ENCODE measurements at places on chromosomes 12 and 14.

DNA sequence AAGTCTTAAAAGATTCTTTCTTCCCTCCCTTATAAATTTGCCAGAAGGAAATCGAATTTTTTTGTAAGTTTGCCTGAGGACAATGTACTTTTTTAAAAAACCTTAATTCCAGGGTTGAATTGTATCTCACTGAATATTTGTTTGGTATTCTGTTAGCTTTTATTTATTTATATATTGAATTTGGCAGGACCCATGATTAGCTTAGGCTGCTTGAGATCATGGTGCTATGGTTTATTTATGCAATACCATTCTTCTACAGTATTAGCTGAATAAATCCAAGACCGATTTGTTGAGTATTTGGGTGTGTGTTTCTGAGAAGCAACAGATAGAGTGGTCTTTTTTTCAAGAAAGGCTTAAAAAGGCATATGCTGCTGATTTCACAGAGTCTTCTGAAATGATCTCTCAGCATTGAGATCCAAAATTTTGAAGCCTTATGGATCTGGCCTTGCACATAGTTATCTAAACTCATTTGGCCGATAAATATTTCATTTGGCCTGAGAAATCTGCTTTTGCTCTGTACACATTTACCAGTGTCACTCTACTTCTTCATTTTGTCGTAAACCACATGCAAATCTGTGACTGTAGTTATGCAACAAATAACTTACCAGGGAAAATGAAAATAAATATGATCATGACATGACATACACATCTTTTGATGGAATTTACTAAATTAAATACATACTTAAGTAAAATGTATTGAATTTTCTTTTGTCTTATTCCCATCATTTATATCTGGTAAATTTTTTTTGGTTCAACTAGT is 265.8 kb upstream of the FLRT2 start:
- no peak for DNase-seq

DNA sequence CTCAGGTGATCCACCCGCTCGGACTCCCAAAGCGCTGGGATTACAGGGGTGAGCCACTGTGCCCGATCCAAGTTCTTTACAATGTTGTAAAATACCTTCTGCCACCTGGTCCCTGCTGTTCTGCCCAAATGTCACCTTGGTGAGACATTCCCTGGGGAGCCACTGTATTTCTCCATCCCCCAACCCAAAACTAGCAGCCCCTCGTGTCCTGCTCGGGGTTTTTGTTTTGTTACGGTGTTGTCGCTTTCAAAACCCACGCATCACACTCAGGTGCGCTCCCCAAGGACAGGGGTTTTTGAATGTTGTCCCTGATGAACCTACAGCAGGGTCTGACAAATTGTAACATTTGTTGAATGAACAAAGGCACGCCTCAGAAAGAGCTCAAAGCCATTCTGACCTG is 37.4 kb downstream of the CAMKK2 start:
- DNase-seq = no peak

DNA sequence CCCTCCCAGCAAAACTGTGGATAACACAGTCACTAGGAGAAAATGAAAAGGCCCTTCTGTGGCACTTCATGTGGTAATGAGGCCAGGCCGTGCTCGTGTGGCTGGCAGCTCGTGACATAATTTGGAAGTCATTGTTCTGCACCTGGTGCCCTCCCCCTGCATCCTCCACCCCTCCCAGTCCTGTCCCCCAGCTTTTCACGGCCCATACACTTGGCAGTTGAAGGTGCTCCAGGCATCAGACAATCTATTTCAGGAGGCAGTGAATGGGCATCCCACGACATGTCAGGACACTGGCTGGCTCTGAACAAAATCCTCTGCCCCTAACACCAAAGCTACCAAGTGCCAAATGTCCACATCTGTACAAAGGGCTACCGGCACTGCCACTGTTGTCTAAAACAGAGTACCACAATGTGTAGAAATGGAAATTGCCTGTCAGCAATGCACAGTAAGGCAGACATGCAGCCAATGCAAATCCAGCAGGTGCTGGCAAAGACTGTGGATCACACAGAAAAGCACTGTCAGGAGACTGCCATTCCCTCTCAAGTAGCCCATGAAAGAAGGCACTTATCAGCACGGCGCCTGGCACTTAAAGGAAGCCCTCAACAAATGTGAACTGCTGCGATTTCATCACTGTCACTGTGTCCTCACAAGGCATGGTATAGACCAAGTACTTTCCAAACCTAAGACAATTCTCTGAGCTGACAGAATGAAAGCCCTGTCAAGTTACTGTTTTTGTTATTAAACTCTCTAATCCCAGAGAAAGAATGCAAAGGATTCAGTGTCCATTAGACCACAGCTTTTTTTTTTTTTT is 39.1 kb downstream of the CORO1C start:
- DNase-seq = no peak

- DNase-seq = no peak
Measured at GRCh38 chr12:124601706-124602105, 34.3 kb upstream of the NCOR2 start.

DNA sequence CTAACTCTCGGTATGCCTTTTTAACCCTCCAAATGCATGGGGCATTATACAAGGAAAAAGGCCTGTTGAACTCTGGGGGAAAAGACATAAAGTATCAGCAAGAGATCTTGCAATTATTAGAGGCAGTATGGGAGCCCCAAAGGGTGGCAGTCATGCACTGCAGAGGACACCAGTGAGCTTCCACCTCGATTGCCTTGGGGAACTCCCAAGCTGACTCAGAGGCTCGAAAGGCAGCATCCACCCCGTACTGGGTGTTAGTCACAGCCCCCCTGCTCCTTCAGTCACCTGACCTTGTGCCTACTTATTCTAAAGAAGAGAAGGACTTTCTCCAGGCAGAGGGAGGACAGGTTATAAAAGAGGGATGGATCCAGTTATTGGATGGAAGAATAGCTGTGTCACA is 781.4 kb upstream of the TMEM132C start:
- no peak for DNase-seq

Measured in HEK293T (cell line).